ENCODE measurements at places on chromosomes 7 and 10. TPM values are rescaled to one million over a fixed set of nuclear protein-coding genes. Genes with fewer than 3 reads are reported as not detected.

GRCh38 chr10:64219271-64220025 is 698.2 kb downstream of the REEP3 start:
- no peak overlapping the region for H3K4me3 ChIP-seq
- no peaks in the 10 kb centered on the region for H3K4me1 ChIP-seq
- H3K27ac ChIP-seq = no peak overlapping the region
- no peak for DNase-seq
- H3K27me3 ChIP-seq = no peaks in the 10 kb centered on the region

DNA sequence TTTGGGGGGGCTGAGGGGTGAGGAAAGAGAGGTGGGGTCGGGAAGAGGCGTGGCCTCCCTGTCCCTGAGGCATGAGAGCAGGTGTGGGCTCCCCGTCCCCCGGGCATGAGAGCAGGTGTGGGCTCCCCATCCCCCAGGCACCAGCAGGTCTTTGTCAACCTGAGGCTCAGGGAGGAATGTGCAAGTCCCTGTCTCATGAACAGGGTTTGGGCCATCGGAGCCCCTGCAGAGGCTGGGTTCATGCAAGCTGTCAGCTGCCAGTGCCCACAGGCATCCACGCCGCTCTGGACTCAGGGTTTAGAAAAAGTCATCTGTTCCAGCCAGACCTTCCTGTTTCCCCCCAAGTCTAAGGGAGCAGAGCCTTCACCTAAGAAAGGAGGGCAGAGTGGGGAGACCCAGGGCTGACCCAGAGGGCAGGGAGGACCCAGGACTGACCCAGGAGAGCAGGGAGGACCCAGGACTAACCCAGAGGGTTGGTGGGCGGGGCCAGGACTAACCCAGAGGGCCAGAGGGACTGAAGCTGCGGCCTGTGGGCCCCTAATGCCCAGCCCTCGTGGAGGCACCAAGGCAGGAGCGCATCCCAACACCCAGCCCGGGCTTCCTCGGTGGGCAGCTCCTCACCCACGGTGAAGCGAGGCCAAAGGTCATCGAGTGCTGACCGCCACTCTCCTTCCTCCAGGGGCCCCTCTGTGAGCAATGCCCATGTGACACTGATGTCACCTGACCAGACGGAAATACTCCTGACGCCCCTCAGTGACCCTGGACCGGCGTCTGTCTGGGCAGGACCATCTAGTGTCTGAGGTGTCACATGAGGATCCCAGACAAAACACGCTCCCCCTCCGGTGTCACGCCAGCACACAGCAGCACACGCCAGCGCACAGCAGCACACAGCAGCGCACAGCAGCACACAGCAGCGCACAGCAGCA is 28.9 kb upstream of the GPR146 start:
- H3K27me3 ChIP-seq = no peaks in the 10 kb centered on the region
- H3K27ac ChIP-seq = no peak overlapping the region
- H3K4me1 ChIP-seq = peaks cover 14% of the 10 kb centered on the region

ABLIM1 gene
- 54.9 TPM for polyA plus RNA-seq

- H3K27me3 ChIP-seq = no peaks in the 10 kb centered on the region
- no peak overlapping the region for H3K27ac ChIP-seq
- H3K36me3 ChIP-seq = no peaks in the 10 kb centered on the region
- H3K4me1 ChIP-seq = no peaks in the 10 kb centered on the region
- DNase-seq = no peak
These were observed 499.6 kb downstream of the MAGI2 start for GRCh38 chr7:78953726-78954363.

ARMC3 gene
- polyA plus RNA-seq = 0.52 TPM

GRCh38 chr10:7474388-7474787 is 63.6 kb upstream of the SFMBT2 start:
- no peak for DNase-seq
- no peaks in the 10 kb centered on the region for H3K36me3 ChIP-seq
- H3K4me1 ChIP-seq = no peaks in the 10 kb centered on the region
- no peaks in the 10 kb centered on the region for H3K27me3 ChIP-seq
- no peak overlapping the region for H3K4me3 ChIP-seq
